ENCODE measurements at places on chromosomes 5 and 9.
A peak's percentile ranks its signal among the peaks of the same experiment; 100 is the strongest.

DNA sequence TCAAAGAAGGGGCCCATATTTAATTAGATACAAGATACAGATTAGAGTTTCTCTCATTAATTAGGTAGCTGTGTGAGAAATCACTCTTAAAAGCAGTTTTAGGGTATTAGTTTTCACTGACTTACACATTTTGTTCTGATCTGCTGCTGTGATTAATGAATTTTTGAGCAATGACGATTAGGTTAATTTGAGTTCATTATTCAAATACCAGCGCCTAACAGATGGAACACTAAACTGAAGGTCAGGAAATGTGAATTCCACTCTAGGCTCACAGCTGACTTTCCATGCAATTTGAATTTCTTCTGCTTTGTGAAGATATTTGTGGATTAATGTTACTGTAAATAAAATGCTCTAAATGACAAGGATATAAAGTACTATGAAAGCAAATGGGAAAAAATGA lies 380.6 kb downstream of the ADGRV1 start:
- no peak for DNase-seq

DNA sequence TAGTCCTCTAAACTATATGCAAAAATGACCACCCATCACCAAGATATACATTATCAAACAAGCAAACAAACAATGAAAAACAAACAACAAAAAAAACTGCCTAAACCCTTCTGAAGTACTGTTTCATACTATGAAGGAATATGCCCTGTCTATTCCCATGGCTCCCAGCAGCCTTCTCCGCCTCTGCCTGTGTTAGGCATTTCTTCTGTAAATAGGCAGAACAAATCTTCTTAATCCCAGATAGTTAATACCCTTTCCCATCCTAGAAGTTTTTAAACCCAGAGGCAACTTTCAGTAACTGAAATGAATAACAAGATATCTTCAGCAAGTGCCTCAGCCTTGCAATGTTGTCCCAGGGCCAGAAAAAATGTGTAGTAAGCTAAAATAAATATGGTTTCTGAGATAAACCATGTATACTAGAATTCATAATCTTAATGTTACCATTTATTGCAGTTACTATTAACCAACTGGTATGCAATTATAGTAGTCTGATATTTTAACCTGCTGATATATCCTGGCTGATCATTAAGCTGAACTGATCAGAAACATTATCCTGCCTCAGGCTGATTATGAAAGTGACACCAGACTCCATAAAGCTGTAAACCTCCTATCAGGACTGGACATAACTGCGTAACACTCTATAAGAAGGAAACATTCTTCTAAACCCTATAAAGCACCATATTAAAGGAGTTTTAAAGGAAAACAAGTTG lies 68.5 kb downstream of the ANKRD31 start:
- DNase-seq, result peak; percentile 71

DNA sequence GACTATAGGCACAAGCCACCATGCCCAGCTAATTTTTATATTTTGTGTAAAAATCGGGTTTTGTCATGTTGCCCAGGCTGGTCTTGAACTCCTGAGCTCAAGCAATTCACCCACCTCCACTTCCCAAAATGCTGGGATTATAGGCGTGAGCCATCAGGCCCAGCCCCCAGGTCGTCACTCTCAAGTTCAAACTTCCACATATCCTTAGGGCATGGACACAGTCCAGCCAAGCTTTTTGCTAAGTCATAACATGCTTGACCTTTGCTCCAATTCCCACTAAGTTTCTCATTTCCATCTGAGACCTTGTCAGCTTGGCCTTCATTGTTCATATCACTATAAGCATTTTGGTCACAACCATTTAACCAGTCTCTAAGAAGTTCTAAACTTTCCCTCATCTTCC lies 43.9 kb upstream of the ARAP3 start:
- no peak for DNase-seq

DNA sequence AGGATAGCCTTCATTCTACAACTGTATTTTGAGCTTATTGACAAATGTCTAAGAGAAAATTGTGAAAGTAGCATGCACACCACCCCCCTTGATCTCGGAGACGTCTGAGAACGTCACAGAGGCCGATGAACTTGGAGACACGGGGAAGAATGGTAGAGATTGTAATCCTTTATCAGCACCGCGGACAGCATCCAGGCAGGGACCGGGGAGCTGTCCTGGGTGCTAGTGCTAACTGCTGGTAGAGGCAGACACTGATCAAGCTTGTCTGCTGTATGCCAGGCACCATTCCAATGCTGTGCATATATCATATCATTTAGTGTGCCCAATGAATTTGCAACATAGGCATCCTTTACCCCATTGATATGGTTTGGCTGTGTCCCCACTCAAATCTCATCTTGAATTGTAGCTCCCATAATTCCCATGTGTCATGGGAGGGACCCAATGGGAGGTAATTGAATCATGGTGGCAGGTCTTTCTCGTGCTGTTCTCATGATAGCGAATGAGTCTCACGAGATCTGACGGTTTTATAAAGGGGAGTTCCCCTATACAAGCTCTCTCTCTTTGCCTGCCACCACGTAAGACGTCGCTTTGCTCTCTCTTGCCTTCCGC lies 98.8 kb downstream of the LHX2 start:
- DNase-seq, result peak; percentile 83

GRCh38 chr5:68180121-68181038 lies 35.2 kb upstream of the PIK3R1 start:
- no peak for DNase-seq

GRCh38 chr5:18920966-18921365 lies 1067.0 kb downstream of the CDH18 start:
- no peak for DNase-seq

GRCh38 chr5:116439905-116440304 lies 134.7 kb downstream of the SEMA6A start:
- no peak for DNase-seq

DNA sequence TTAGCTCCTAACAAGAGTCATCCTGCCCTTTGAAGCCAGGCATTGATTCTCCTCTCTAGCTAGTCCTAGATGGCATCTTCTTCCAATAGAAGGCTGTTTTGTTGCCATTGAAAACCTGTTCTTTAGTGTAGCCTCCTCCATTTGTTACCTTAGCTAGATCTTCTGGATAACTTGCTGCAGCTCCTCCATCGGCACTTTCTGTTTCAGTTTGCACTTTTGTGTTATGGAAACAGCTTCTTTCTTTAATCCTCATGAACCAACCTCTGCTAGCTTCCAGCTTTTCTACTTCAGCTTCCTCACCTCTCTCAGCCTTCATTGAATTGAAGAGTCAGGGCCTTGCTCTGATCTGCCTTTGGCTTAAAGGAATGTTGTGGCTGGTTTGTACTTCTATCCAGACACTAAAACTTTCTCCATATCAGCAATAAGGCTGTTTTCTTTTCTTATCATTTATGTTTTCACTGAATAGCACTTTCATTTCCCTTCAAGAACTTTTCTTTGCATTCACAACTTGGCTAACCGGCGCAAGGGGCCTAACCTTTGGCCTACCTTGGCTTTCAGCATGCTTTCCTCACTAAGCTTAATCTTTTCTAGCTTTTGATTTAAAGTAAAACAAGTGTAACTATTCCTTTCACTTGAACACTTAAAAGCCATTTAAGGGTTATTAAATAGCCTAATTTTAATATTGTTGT lies 166.5 kb upstream of the SLC12A2 start:
- DNase-seq, result no peak

GRCh38 chr9:134063088-134063570 lies 4.7 kb downstream of the BRD3 start:
- DNase-seq, result peak; percentile 19

DNA sequence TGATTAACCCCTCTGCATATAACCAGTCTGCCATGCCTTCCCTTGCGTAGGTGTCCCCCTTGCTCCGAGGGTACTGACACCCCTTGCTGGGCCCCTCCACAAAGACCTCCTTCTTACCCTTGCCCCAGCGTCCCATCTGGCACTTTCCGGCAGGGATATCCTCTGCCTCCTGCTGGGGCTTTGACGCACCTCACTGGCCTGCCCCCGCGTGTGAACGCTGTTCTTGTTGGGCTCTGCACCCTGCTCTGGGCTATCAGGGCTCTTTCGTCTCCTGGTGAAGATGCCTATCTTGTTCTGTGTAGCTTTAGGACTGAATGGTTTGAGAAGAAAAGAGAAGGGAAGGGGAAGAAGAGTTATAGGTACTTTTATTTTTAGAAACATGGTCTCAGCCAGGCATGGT lies 53.0 kb downstream of the SUB1 start:
- DNase-seq, result no peak

DNA sequence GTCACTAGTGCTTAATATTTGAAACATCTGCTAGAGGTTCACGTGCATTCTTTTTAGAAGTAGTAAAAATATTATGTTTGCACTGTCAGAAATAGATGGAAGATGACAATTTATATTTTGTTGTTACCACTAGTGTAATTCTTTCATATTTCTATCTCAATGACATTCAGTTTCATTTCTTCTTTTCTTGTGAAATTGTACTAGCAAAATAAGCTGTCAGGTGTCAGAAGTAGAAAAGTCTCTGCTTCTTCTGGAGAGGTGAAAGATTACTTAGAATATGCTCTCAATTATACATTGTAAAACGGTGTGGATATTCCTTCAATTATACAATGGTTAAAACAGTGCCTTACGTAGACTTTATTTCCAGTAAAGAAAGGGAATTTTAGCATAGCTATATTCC lies 395.4 kb downstream of the CSNK1G3 start:
- no peak for DNase-seq

- DNase-seq, result no peak
These were observed 382.6 kb downstream of the ADGRV1 start for GRCh38 chr5:90941002-90941720.

DNA sequence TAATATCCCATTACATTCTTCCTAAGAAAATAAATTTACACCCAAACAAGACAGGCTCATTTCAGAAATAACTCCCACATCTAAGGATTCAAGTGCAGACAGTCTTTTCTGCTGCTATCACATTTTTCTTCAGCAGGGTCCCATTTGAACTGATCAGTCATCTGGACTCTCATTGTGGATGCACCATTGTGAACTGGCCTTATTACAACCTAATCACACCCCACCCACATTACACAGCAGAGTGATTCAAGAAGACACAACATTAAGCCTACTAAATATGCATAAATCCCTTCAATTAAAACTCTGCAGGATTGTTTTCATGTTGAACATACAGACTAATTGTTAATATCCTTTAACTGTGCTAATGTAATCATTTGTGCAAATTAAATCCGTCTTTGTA lies 146.2 kb downstream of the CDH12 start:
- DNase-seq, result no peak

DNA sequence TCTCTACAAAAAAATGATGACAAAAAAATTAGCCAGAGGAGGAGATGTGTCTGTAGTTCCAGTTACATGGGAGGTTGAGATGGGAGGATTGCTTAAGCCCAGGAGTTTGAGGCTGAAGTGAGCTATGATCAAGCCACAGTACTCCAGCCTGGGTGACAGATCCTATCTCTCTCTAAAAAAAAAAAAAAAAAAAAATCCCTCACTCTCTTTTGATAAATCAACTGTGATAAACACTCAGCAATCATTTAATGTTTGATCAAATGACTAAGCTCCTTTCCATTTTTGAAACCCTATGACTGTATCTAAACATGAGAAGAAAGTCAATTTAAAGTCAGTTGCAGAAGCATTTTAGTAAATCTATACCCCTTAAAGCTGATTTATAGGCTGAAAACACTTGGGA lies 112.1 kb upstream of the IL6ST start:
- no peak for DNase-seq

- DNase-seq, result no peak
These were observed 160.9 kb downstream of the LPAR1 start for GRCh38 chr9:110877374-110877773.

DNA sequence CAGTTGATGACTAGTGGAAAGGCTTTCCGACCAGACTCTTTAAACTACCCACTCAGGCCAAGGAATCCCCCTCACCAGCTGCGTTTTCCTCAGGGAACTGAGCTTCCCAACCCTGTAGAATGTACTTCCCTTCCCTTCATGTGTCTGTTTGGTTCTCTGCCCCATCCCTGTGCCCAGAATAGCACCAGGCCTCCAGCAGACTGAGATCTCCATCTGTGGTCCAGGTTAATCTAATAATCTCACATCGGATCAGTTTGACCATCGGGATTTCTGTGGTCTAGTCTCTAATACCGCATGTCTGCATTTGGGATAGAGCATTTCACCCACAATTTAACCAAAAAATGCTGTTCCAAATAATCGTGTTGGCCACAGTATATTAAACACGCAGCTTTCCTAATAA lies 237.2 kb downstream of the ROR2 start:
- DNase-seq, result no peak

DNA sequence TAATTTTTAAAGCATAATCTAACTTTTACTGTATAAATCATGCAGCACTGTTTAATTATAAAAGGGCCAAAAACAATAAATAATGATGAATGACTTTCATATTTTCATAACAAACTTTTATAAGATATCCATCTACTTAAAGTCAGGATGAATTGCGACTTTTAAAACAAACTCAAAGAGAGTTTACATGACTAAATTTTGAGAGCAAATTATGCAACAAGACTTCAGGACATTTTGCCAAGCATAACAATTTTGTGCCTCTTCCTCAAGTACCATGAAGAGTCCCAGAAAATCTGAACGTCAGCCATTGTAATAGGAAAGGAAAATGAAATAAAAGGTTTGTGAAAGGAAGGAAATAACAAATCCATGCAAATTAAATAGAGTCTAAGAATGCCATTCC lies 24.4 kb downstream of the ERAP1 start:
- no peak for DNase-seq

DNA sequence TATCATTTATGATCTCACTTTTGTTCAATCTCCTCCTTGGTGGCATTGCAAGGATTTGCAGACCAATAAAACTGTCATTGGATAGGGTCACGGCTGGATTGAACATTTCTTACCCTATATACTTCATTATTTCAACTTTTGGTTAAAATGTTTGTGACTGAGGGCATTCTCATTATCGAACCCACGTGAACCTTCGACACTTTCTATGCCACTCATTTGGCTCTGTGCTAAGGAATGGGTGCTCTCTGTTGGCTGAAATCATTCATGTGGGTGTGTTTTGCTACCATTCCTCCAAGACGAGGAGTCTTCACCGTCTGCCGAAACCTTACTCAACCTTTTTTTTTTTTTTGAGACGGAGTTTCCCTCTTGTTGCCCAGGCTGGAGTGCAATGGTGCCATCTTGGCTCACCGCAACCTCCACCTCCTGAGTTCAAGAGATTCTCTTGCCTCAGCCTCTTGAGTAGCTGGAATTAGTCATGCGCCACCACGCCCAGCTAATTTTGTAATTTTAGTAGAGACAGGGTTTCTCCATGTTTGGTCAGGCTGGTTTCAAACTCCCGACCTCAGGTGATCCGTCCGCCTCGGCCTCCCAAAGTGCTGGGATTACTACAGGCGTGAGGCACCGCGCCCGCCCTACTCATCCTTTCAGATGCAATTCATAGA lies 62.5 kb downstream of the CSNK1A1 start:
- DNase-seq, result no peak
